ENCODE measurements at places on chromosomes 7 and 10. TPM values are rescaled to one million over a fixed set of nuclear protein-coding genes. Genes with fewer than 3 reads are reported as not detected.

Gene LIPF
- total RNA-seq = not detected

Gene WEE2
- total RNA-seq = 0.03 TPM

Gene SLC39A12
- total RNA-seq = not detected

Gene ANK3
- total RNA-seq = 11.5 TPM

Gene PYROXD2
- 10.8 TPM for total RNA-seq

Gene FZD8
- 1.1 TPM for total RNA-seq

Gene ZNF117
- 0.74 TPM for total RNA-seq

Gene CTBP2
- 207 TPM for total RNA-seq

Gene LOXL4
- total RNA-seq = 23.0 TPM

Gene ADAMTS14
- total RNA-seq = 0.03 TPM

Gene C10orf53
- total RNA-seq = not detected

Gene GHITM
- total RNA-seq = 195 TPM

Gene MCMBP
- 41.2 TPM for total RNA-seq

Gene TAS2R41
- not detected for total RNA-seq

Gene JCAD
- total RNA-seq = 3.9 TPM

Gene ABCB1
- total RNA-seq = 0.31 TPM
